ENCODE measurements at places on chromosomes 2 and 18. TPM values are rescaled to one million over a fixed set of nuclear protein-coding genes. Genes with fewer than 3 reads are reported as not detected.

Gene CAPN14
- not detected for total RNA-seq

Gene SEPTIN10
- 121 TPM for total RNA-seq

GRCh38 chr2:166375736-166376487 lies at the start of gene SCN9A:
Gene SCN9A, minus strand, starts transcription at chr2:166375944. Its CDS starts 64,188 bp downstream, at chr2:166311756.
- peak within 1 kb of the TSS; percentile 52 for H3K27ac ChIP-seq
- no peaks in the 10 kb centered on the region for H3K27me3 ChIP-seq
- H3K36me3 ChIP-seq = no peaks in the 10 kb centered on the region
- peak within 1 kb of the TSS; percentile 48 for H3K4me3 ChIP-seq
- DNase-seq = peak; percentile 41

DNA sequence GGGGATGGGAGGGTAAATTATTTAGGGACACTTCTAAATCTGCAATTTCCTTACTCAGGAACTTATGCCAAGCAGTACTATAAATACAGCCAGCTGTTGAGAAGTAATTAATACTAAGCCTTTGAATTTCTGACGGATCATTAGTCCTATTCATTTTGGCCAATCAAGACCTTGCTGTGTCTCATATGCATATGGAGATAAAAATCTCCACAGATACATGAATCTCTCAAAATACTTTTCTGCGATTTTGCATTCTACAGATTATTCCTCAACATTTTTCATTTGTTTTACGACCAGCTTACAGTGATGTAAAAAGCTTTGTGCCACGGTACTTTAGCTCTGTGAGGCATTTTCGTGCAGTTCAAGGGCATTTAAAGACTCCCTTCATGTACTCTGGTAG lies 16.7 kb downstream of the LANCL1 start:
- no peak for DNase-seq
- no peak overlapping the region for H3K27ac ChIP-seq
- no peaks in the 10 kb centered on the region for H3K27me3 ChIP-seq
- H3K4me3 ChIP-seq = no peak overlapping the region
- H3K4me1 ChIP-seq = no peaks in the 10 kb centered on the region

All from tibial nerve (tissue), 4 donors.